T-cell (primary cell): ENCODE measurements at places on chromosomes 6 and 20.

GRCh38 chr6:167660944-167661551 lies 165.7 kb upstream of the AFDN start:
- DNase-seq, result no peak

DNA sequence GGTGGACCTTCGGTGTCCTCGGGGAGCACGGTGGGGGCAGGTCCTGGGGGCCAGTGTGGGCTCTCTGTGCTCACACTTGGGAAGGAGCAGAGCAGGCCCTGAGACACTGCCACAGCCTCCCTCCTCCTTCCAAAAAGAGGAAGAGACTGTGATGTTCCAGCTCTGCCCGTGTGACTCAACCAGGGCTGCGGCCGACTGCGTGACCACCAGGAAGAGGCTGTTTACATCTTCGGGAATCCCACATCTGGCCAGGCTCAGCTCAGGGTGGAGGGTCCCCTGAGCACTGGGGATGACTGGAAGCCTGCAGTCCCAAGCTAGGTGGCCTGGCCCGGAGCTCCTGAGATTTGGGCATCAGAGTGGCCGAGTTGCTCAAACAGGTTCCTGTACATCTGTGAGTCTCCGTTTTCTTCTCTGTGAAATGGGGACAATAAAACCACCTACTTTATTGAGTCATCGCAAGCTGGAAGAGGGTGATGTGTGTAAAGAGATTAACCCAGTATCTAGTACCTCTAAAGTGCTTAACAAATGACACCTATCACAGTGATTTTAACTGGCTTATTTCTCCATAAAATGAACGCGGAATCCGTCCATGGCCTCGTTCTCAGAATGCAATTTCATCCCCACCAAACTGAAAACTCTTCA lies 242.1 kb downstream of the DLL1 start:
- DNase-seq, result no peak

DNA sequence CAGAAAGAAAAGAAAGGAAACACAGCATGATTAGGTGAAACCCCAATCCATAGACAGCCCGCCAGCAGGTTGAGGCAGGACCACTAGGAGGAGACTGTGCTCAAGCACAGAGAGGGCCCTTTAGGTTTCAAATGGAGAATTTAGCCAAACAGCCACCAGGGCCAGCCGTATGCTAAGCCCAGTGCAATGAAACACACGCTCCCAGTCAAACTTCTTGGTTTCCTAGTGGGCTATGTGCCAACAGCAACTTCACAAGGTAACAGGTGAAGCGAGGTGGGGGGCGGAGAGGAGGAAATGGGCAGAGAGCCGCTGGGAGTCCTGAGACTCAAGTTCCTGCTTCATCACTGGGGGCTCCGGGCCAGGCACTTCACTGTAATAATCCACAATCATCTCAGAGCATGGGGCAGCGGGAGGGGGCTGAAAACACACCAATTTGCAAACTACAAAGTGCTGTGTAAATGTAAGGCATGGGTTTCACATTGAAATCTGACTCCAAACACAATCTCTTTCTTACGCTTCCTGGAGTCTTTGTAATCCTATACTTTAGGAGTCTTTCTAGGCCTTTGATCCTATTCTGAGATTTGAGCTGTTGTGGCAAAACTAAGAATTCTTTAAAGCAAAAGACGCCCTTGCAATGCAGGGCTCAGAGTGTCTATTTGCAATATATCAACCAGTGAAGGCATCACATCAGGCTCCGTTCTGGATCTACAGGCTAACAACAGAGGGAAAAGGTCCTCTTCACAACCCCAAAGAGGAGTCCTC lies 117.3 kb downstream of the OPRM1 start:
- DNase-seq, result peak; percentile 33

GRCh38 chr20:23877524-23877923 lies 2.0 kb downstream of the CST5 start:
- no peak for DNase-seq

GRCh38 chr20:32052778-32053362 lies 828 bp downstream of the HCK start:
- no peak for DNase-seq

- DNase-seq, result no peak
Observed at GRCh38 chr6:100440935-100441334, 23.8 kb downstream of the SIM1 start.

DNA sequence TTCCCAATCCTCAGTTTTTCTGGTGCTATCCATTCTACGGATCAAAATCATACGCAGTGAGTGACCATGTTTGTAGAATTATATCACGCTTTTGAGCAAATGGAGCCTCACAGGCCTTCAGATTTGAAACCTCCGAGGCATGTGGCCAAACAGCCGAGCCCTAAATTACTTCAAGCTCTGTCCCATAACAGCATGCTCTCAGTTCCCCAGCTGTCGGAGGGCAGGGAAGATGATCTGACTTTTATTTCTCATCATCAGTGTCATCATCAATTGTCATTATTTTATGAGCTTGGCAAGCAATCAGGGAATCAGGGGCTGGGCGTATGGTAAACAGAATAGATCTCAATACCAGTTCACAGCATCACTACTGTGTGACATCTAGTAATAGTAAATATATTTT lies 73.2 kb downstream of the PSMG4 start:
- no peak for DNase-seq

DNA sequence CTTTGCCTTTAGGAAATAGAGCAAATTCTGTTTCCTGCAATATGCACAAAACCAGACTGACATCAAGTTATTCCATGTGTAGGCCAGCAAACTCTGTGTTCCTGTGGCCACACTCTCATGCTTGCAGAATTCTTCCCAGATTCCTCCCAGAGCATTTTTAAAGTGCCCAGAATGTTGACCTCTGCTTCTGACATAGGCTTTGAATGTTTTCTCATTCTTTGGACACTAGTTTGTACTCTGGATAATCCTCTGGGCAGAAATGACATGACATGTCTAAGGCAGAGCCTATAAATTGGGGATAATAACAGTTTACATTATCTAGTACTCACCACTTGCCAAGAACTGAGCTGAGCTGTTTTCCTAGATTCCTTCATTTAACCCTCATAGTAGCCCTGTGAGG lies 9.2 kb upstream of the EFHC1 start:
- no peak for DNase-seq

DNA sequence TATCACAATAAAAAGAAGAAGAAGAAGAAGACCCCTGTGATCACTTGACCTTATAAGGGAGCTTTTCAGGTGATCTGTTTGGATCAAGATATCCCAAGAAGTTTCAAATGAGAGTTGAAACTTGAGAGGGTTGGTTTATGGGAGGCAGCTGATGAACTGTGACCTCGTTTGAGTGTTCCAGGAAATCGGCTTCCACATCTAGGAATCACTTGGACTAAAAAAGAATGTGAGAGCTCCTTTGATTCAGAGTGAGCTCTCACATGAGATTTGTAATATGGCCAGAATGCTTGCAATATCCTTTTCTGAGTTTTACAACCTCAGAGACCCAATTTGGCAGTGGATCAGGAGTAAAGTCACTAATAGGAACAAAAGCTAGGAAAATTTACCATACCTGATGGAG lies 228.1 kb downstream of the ATXN1 start:
- DNase-seq, result no peak

GRCh38 chr20:7703551-7703961 lies 236.7 kb downstream of the HAO1 start:
- DNase-seq, result no peak

DNA sequence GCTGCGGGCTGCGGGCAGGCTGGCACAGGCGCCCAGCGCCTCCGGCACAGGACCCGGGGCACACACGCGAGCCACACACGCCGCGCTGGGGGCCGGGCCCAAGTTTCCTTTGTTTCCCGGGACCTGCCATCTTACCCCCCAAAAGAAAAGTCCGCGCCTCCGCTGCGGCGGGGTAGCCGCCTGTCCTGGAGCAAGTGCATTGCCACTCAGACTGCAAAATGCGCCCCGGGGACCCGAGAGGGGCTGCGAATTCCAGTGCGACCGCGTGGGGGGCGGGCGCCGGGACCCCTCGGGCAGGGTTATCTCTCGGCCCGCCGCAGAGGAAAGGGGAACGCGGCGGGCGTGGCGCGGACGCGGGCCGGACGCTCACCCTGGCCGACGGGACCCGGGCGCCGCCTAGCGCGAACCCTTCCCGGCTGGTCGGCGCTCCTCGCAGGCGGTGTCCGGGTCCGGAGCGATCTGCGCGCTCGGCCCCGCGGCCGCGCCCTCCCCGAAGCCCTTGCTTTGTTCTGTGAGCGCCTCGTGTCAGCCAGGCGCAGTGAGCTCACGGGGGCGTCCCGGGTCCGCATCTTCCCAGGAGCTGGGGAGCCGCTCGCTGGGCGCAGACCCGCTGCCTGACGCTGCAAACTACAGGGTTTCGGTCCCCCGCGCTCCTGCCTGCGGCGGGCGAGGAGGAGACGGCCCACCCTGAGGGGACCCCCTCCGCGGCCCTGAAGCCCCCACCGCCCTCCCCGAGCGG lies 639 bp upstream of the CD24 start:
- DNase-seq, result no peak

DNA sequence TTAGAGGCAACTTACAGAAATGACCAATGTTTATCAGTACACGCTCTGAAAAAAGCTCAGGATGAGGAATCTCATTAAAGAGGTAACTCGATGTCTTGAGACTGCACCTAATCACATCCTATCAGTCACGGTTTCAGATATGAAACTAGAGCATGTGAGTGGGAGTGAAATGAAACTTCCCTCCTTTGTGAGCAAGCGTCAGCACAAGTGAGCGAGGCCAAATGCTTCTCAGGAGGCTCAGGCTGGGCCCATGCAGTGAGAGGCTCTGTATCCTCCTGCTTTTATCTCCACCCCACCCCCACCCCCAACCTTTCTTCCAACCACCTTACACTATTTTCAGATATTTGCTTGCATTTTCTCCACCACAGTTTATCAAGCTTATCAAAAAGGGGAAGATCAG lies 140.8 kb upstream of the RIMS1 start:
- DNase-seq, result no peak

DNA sequence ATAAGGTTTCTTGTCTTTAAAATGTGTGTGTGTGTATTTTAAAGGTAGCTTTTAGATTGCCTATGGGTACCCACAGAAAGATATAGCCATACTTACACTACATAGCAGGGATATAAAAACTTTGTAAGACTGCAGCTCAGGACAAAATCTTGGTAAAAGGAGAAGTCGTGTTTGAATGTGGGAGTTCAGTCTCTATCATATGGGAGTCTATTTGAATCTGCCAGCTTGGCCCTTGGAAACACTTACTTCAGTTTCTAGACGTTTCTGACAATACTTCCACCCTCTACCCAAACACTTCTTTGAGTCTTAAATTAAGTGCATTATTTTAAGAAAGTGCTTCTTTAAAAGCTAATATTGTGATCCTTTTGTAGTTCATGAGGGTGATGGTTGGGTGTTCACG lies 155.7 kb downstream of the CARMIL1 start:
- DNase-seq, result no peak

- DNase-seq, result no peak
Observed at GRCh38 chr6:72382602-72383529, 239.0 kb upstream of the KCNQ5 start.

GRCh38 chr6:34529665-34530327 lies 26.3 kb downstream of the SPDEF start:
- DNase-seq, result no peak

- DNase-seq, result no peak
Observed at GRCh38 chr6:122778985-122779661, 393 bp upstream of the FABP7 start.

DNA sequence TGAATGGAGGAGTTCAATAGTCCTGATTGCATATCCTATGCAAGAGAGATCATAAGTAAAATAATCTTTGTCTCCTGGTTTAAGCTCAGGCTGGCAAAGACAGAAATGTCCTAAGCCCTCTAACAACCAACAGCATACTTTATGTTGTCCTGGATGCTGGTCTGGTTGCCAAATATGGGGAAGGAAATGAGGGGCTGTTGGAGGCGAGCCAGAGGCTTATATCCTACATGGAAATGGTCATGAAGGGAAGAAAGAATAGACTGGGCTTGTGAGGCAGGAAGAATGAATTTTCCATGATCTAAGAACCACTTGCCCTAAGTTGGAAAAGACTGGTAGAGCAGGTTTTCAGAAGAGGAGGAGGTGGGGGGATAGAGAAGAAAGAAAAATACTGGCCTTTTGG lies 237.1 kb downstream of the SMOC2 start:
- no peak for DNase-seq

GRCh38 chr6:34031625-34032383 lies 114.1 kb downstream of the GRM4 start:
- no peak for DNase-seq

GRCh38 chr6:167095888-167096287 lies 27.0 kb upstream of the CCR6 start:
- DNase-seq, result no peak

GRCh38 chr6:128252341-128253176 lies 267.8 kb downstream of the PTPRK start:
- no peak for DNase-seq

DNA sequence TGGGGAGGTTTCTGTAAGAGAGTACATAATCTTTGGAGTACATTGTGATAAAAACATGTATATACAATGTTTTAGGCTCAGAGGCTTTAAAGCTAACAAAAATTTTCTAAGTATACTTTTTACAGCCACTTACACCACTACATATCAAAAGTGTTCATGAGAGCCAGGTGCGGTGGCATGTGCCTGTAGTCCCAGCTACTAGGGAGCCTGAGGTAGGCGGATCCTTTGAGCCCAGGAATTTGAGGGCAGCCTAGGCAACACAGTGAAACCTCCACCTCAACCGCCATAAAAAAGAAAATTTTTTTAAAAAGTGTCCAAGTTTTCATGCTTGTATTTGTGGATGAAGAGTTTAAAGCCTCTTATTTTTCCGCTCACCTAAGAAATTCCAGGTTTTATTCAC lies 22.5 kb downstream of the SNX3 start:
- no peak for DNase-seq

- no peak for DNase-seq
Observed at GRCh38 chr6:6314596-6314995, 5.9 kb downstream of the F13A1 start.

- DNase-seq, result no peak
Observed at GRCh38 chr20:32438331-32438858, 80.3 kb downstream of the ASXL1 start.

- DNase-seq, result no peak
Observed at GRCh38 chr6:166595061-166595780, 8.7 kb upstream of the RAMACL start.
